ENCODE measurements at places on chromosomes 5 and 9. TPM values are rescaled to one million over a fixed set of nuclear protein-coding genes. Genes with fewer than 3 reads are reported as not detected.
A peak's percentile ranks its signal among the peaks of the same experiment; 100 is the strongest.

DNA sequence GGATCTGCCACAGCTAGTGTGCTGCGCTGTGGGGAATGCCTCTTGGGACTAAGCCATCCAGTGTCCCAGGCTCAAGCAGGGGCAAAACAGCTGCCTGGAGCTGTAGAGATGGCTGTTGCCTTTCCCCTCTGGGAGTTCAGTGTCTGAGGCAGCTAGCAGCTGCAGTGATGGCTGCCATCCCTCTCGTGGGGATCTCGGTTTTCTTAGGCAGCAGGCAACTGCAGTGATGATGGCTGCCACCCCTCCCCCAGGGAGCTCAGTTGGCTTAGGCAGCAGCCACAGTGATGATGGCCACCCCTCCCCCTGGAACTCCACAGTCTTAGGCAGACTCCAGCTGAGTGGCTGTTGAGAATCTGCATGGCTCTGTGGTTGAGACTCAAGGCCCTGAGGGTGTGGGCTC is 1389.2 kb upstream of the NUDT12 start:
- no peak for DNase-seq

- DNase-seq, result no peak
Measured at GRCh38 chr9:117465706-117466105, 50.8 kb upstream of the ASTN2 start.

The SPINK6 gene
- not detected for total RNA-seq

DNA sequence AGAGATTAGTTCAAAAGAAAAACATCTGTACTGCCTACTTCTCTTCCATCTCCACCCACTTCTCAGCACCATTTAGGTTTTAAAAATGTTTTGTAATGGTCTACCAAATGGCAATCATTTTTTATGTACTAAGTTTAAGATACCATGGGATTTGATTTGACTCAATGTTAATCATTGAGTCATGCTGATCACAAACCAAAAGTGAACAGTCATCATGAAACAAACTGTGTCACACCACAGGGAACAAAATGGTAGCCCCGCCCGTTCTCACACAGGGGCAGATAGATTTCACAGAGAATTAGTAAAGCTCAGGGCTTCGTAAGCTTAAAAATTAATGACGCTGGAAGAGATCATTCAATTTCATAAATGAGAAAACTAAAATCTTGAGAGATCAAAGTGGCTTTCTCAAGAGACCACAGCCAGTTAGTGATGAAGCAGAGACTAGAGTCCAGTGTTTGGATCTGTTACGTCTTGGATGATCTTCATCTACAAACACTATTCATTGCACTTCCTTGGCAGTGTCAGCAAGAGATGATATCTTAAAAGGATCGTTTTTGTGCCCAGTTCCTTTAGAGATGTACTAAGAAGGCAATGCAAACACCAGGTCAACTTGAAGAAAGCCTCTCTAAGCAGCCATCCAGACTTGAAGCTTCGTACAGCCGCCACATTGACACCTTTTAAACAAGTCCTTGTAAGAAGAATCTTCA is 33.9 kb upstream of the TRIO start:
- DNase-seq, result peak; percentile 84

The SHOC1 gene
- total RNA-seq, result 0.02 TPM

The ZNF454 gene
- 0.54 TPM for total RNA-seq

The TXNDC8 gene
- not detected for total RNA-seq

- DNase-seq, result no peak
Measured at GRCh38 chr9:134271338-134272301, 54.6 kb upstream of the RXRA start.

Data from M059J (cell line).